ENCODE measurements at places on chromosomes 3 and 15. TPM values are rescaled to one million over a fixed set of nuclear protein-coding genes. Genes with fewer than 3 reads are reported as not detected.
A peak's percentile ranks its signal among the peaks of the same experiment; 100 is the strongest.

The HYAL1 gene
- total RNA-seq, result 0.40 TPM

The PPP4R2 gene
- total RNA-seq, result 48.0 TPM

The ISG20 gene
- 48.9 TPM for total RNA-seq

The FBXL22 gene
- total RNA-seq, result 0.60 TPM

The DGKG gene
- 20.3 TPM for total RNA-seq

The PCCB gene
- 78.8 TPM for total RNA-seq

The GOLGA6L22 gene
- not detected for total RNA-seq

The PTX3 gene
- total RNA-seq, result 56.4 TPM

The MFGE8 gene
- 27.6 TPM for total RNA-seq

The TRPM1 gene
- total RNA-seq, result 0.03 TPM

The ACP3 gene
- total RNA-seq, result not detected

The ACKR4 gene
- not detected for total RNA-seq

The CFAP100 gene
- total RNA-seq, result not detected

The GOLGA8M gene
- not detected for total RNA-seq

The SLC22A13 gene
- total RNA-seq, result not detected

The THSD4 gene
- total RNA-seq, result 11.8 TPM

The ITIH4 gene
- not detected for total RNA-seq

The SGO1 gene
- total RNA-seq, result 18.2 TPM

The IFT80 gene
- total RNA-seq, result 18.3 TPM

DNA sequence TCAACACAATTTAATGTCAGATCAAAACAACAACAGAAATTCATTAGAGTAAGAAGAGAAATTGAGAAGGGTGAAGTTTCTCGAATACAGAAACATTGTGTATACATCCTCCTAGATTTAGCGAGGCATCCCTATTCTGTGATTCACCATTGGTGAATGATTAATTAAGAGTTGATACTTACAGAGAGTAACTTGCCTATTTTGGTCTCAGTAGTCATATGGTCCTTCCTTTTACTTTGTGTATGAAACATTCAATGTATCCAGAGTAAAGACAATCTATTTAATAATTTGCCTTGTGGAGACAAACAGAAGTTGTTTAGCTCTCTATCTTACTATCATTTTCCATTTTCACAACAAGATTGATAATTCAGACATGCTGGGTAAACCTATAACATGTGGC, 432.0 kb downstream of the ZPLD1 start:
- no peak for DNase-seq

DNA sequence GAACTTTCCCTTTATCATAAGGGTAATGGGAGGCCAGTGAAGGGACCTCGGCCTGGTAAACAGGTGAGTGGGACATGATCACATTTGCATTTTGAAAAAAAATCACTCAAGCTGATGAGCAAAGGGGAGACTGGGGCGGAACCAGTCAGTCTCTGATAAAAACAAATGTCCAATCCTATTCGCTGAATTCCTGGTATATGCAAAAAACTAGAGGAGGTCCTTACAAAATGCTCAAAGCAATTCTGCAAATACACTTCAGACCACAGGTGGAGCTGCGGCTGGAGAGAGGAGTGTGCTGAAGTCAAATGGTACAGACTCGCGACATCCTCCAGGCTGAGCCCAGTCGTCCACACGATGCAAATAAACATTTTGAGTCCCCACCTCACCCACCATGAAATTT, 166.7 kb downstream of the FOXP1 start:
- DNase-seq, result no peak

- peak; percentile 57 for DNase-seq
These were observed 106.5 kb upstream of the GALNT15 start for GRCh38 chr3:16067837-16068471.

- peak; percentile 36 for DNase-seq
These were observed 1.9 kb upstream of the PLA1A start for GRCh38 chr3:119595639-119596334.

DNA sequence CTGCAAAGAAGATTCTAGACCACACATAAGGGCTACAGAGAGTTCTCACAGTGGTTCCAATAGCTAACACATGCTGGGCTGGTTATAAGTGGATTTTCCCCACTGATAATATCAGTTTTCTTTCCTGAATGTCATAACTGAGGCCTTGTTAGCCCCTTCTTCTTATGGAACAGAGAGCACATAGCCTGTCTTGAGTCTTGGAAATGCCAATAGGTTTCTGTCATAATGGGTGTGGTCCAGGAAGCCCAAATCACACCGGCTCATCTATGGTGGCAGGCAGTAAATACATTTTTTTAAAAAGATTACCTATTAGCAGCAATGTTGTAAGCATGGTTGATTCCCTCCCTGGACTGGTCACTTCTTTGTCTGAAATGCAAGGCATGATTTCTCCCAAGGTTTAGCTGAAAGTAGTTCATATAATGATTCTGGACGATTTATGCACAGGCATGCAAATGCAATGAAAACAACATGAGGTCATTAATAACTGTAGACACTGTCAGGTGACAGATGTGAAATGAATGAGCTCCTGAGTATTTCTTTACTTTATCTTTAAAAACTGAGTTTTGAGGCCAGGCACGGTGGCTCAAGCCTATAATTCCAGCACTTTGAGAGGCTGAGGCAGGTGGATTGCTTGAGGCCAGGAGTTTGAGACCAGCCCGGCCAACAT, 67.2 kb upstream of the ATP2C1 start:
- DNase-seq, result peak; percentile 66

- DNase-seq, result peak; percentile 9
These were observed 62.7 kb upstream of the SLCO3A1 start for GRCh38 chr15:91790836-91791235.

- DNase-seq, result no peak
These were observed 139.7 kb upstream of the TBL1XR1 start for GRCh38 chr3:177336873-177337450.

DNA sequence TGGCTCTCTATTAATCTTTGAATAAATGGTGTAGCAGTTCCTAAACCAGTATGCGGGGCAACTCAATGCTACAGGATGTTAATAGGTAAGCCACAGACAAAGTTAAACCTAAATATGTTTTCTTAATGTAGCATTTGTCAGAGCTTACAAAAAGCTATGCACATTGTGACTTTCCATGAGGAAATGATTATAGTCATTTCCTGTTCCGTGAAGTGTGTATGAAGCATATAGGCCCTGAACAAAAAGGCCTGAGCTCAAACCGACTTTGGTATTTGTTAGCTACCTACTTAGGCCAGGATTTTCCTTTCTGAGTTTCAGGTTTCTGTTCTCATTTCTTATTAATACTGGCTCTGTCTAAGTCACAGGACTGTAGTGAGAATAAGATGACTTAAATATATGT, 14.2 kb downstream of the ZNF80 start:
- peak; percentile 73 for DNase-seq

DNA sequence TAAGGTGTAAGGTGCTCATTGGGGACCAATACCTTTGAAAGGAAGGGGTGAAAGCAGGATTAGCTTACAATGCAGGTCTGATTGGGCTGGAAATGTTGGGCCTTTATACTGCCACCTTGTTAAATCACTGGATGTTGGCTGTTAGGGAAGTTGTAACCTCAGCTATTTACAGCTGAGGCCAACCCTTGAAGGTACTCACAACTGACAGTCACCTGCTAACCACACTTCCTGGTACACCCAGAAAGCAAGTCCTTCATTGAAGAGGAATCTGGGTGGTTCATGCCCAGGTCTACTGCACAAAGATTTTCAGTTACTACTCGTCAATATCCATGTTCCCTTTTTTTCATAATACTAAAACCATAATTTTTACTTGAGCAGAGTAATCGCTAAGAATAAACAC, 65.4 kb upstream of the CLDN18 start:
- DNase-seq, result no peak

GRCh38 chr3:13654330-13655060, 105.6 kb downstream of the FBLN2 start:
- no peak for DNase-seq

DNA sequence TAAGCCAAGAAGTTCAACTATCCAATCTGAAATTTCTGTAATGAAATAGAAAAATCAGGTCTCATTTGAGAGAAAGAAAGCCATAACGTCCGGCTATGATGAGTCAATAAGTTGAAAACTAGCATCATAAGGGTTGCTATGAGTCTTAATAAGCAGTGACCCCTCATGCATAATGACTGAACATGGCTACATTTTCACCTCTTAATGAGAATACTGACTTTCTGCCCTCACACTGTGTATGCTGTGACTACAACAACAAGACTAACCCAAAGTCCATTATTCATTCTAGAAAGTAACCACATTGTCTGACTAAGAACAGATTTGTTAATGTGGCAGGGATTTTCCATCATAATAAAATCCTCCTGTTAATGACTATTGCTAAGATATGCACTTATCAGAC, 884.0 kb upstream of the CADM2 start:
- peak; percentile 13 for DNase-seq

DNA sequence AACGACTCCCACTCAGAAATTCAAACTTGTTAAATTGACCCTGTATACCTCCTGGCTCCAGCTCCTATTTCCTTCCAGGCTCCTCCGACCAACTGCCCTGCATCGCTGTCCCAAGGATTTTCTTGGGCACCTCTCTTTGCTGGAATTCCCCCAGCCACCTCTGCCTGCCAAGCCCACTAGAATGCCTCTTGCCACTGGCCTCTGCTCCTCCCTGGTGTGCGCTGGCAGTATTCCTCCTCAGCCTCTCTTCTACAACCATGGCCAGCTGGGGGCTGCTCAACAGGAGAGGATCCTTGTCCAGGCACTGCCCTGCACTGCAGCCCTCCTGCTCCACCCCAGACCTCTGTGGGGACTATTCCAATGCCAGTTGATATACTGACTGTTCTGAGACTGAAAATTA, 7.4 kb downstream of the WNT7A start:
- no peak for DNase-seq

DNA sequence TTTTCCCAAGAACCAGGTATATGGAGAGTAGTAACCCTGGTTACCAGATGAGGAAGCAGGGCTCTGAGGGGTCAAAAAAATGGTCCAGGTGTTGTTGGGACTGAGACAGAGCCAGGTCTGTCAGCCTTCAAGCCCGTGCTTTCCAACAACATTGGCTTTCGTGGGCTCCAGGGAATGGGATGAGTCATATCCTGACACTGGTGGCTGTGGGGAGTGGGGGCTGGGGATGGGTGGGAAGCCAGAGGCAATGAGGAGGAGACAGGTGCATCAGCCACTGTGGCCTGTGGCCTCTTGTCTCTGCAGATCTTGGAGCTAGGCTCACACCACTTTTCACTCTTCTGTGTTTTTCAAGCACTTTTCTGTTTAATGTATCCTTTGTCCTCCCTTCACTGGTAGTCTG, 38.2 kb downstream of the CORO2B start:
- DNase-seq, result peak; percentile 42

DNA sequence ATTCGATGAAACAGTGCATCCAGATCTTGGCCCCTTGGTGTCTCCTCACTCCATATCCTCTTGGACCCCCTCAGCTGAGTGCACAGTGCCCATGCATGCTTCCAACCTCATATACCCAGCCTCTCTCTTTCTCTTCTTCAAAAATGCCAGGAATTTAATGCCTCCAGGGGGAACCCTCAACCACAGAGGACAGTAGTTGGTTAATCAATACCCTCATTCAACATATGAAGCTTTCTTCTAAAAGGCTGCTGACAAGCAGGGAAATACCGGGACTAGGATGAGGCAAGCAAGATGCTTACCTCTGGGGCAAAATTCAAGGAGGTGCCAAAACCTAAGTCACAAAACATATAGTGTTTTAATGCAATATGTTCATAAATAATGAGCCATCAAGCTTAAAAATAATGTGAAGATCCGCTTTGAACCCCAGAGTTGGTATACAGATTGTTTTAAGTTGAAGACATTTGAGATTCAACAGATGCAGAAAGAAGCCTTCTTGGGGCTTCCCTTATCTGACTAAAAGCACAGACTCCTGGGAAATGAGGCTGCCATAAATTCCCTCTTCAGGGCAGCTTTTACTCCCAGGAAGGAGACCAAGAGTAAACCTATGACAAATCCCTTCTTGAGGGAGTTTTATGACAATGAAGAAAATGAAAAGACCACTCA, 48.2 kb upstream of the FHIT start:
- DNase-seq, result no peak

GRCh38 chr15:68432441-68433064, 590 bp upstream of the ITGA11 start:
- DNase-seq, result no peak

- DNase-seq, result no peak
These were observed 69.3 kb upstream of the CGNL1 start for GRCh38 chr15:57306944-57307411.

- peak; percentile 14 for DNase-seq
These were observed 228.2 kb upstream of the ZPLD1 start for GRCh38 chr3:102206511-102207031.

GRCh38 chr15:92663250-92663951, 7.8 kb upstream of the FAM174B start:
- DNase-seq, result no peak

DNA sequence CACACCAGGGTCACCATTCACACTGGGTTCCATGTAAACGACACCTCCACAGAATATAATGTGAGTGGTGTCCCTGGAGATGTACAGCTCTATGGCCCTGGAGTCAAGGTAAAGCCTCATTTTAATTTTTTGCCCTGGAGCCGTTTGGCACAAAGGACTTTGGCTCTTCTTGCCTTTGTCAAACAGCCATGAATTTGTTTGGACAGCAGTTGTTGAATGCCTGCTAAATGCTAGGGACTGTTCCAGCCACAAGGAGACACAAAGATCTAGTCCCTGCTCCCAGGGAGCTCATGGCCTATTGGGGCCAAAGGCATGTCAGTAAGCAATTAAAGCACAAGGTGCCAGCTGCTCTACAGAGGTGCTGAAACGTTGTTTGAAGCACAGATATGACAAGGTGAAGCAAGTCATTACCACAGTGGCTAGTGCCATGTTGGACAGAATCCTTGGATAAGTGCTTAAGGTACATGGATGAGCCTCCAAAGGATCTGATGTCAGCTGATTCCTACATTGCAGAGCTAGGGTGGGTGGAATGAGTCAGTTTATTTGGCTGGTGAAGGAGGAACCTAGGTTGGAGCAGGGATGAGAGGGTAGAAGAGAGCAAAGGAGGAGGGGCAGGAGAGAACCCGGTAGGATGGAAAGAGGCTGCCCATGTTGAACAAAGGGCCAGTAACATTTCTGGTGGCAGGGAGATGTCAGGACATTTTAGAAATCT, 171.9 kb upstream of the CTDSPL start:
- no peak for DNase-seq

DNA sequence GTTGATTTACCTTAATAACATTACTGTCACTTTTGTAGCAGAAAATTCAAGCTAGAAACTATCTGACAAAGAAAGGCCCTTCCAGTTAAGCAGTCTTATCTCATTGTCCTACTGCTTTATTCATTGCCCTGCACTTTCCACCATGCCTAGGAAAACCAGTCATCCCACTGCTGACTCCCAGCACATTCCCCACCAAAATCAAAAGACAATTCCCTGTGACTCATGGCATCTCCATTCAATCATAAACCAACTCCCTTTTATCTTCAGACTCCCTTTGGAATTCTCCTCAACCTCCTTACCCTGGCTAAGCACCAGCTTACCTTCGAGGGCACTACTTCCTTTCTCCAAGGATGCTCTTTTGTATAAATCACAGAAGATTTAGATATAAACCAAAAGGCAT, 184.3 kb downstream of the PLCH1 start:
- peak; percentile 95 for DNase-seq
